Mesenchymal stem cell (in vitro differentiated cells and primary cell): ENCODE measurements at places on chromosomes 3 and 15.

DNA sequence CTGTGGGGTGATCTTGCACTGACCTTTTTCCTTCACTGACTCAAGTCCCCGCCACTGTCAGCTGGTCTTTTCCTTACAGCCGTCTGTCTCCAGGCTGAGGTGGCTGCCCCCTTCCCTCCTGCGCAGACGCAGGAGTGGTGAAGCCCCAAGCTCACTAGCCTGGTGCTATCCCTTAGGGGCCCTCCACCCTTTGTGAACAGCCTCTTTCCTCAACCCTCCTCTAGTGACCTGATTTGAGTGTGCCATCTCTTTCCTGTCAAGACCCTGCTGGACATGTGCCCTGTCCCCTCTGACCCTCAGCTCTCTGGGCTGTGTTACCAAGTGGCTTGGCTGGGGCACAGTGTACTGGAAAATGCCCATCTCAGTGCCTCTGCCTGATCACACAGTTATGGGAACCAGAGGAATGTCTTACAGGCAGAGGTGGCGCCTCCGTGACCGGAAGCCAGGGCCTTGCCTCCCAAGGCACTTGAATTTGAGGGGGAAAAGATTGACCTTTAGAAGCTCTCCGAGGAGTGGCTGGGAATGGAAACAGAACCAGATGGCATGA is 8.7 kb downstream of the KBTBD13 start:
- no peak overlapping the region for H3K27ac ChIP-seq
- no peak for DNase-seq
- peaks cover under 1% of the 10 kb centered on the region for H3K36me3 ChIP-seq
- H3K4me1 ChIP-seq = peaks cover 21% of the 10 kb centered on the region
- no peak overlapping the region for H3K4me3 ChIP-seq

DNA sequence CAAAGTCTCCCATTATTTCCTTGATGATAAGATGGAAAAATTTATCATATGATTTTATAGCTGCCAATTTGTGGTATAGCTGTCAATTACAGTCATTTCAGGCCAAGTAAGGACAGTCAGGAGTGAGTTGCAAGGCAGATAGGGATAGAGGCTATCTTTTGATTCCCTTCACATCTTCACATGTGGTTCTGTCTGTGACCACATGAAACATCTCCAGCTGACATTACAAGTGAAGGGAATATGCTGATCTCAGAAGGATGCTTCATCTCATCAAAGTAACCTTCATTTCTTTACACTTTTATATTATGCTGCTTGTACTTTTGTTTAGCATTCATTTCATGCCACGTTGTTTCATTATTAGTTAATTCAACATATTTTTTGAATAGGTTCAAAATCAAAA is 136.9 kb upstream of the CFAP20DC start:
- no peaks in the 10 kb centered on the region for H3K27me3 ChIP-seq
- DNase-seq = no peak
- H3K36me3 ChIP-seq = no peaks in the 10 kb centered on the region
- no peaks in the 10 kb centered on the region for H3K4me1 ChIP-seq
- no peak overlapping the region for H3K27ac ChIP-seq

- H3K4me3 ChIP-seq = no peak overlapping the region
- peak; percentile 46 for DNase-seq
- peaks cover 10% of the 10 kb centered on the region for H3K4me1 ChIP-seq
- no peaks in the 10 kb centered on the region for H3K27me3 ChIP-seq
- no peaks in the 10 kb centered on the region for H3K36me3 ChIP-seq
These were observed 238.0 kb upstream of the LRTM1 start for GRCh38 chr3:55165704-55166405.

GRCh38 chr3:57118254-57118653 is 46.9 kb downstream of the IL17RD start:
- H3K4me3 ChIP-seq = no peak overlapping the region
- no peaks in the 10 kb centered on the region for H3K4me1 ChIP-seq
- H3K36me3 ChIP-seq = peaks cover 10% of the 10 kb centered on the region
- peaks cover 5% of the 10 kb centered on the region for H3K27me3 ChIP-seq
- no peak for DNase-seq

GRCh38 chr15:46961795-46962194 is 755.5 kb upstream of the SEMA6D start:
- no peak overlapping the region for H3K4me3 ChIP-seq
- DNase-seq = peak; percentile 72
- no peak overlapping the region for H3K27ac ChIP-seq
- no peaks in the 10 kb centered on the region for H3K36me3 ChIP-seq
- H3K4me1 ChIP-seq = no peaks in the 10 kb centered on the region

DNA sequence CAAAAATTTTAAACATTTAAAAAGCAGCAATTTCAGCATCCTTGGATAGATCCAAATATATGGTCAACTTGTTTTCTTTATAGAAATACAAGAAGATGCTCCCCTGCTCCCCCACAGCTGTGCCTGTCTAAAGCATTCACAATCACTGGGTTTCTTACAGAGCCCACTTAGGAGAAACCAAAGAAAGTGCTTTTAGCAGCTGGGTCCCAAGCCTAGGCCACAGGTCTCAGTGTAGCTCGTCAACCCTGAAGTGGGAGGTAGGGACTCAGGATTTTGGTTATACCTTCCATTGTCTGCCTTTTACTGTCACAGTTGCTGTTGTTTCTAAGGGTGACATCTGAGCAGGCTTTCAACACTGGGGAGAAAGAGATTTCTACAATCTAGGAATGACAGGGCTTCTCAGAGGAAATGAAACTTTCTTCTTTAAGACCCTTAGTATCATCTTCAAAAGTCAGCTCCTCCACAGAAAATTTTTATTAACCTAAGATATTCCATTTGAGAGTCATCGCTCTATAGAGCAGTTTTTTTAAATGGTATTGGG is 199.3 kb upstream of the CMC1 start:
- H3K27me3 ChIP-seq = no peaks in the 10 kb centered on the region
- DNase-seq = no peak
- no peaks in the 10 kb centered on the region for H3K4me1 ChIP-seq
- H3K4me3 ChIP-seq = no peak overlapping the region
- no peak overlapping the region for H3K27ac ChIP-seq

DNA sequence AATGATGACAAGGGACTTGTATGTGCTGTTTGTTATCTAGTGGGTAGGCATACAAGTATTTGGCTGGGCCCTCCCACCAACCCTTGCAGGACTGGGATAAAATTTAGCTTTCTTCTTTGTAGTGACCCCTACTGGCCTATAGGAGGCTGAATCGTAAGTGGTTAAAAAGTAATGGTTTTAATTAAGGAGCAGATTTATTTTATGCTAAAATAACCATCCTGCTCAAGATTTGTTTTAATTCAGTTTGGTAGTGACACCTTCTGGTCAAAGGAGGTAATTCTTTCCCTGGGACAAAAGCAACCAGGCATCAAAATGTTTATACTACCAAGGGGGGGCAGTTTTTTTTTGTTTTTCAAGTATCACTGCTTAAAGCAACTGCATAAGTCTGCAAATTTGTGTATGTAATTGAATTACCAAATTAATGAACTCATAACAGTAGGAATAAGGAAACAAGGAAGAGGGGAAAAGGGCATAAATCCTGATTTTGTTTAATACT is 70.7 kb downstream of the TOP2B start:
- peak; percentile 86 for DNase-seq
- H3K27ac ChIP-seq = no peak overlapping the region
- H3K36me3 ChIP-seq = peaks cover 36% of the 10 kb centered on the region
- peaks cover 8% of the 10 kb centered on the region for H3K4me1 ChIP-seq

DNA sequence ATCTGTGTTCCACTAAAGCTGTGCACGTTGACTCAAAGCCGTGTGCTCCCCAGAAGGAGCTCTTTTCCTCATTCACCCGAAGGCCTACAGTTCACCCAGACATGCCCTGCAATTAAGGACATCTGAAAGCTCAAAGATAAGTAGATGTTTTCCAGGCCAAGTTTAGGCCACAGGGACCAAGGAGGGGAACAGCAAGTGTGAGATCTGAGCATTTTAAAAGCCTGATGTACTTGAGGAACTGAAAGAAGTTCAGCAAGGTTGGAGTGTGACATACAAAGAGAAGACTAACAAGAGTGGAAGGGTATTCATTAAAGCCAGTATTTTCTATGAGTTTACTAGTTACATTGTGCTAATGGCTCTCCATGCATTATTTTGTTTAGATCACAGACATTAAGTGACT is 68.0 kb downstream of the CASR start:
- no peak for DNase-seq
- peaks cover 4% of the 10 kb centered on the region for H3K27me3 ChIP-seq
- no peak overlapping the region for H3K4me3 ChIP-seq
- H3K36me3 ChIP-seq = no peaks in the 10 kb centered on the region
- H3K27ac ChIP-seq = no peak overlapping the region

DNA sequence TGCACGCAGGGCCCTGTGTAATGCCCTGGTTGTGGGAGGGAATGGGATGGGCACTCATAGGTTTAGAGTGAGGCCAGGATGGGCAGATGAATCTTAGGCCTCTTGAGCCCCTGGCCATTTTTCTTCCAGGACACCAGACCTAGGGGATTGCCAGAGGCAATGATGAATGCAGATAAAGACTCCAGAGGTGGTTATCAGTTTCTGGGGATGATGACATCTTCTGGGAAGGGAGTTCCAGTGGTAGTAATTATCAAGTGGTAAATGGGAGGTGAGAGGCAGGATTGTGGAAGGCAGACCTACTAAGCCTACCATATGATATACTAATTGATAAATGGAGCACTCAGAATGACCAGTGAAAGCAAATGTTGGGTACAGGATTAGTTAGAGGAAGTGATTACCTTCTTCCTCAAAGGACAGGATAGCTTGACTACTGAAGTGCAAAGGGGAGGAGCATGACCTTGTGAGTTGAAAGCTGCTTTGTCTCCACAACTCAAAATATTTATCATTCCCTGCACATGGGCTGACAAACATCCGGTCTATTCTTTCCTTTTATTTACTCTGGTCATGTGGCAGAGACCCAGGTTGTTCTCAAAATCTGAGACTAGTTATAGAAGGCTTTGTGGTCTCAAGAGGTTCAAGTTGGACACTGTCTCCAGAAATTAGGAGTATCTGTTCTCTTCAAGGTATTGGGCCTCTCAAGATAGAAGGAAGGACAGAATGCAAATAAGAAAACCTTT is 10.2 kb upstream of the MAPK6 start:
- no peak overlapping the region for H3K4me3 ChIP-seq
- peaks cover 1% of the 10 kb centered on the region for H3K4me1 ChIP-seq
- peak; percentile 26 for DNase-seq
- no peaks in the 10 kb centered on the region for H3K36me3 ChIP-seq
- no peak overlapping the region for H3K27ac ChIP-seq

DNA sequence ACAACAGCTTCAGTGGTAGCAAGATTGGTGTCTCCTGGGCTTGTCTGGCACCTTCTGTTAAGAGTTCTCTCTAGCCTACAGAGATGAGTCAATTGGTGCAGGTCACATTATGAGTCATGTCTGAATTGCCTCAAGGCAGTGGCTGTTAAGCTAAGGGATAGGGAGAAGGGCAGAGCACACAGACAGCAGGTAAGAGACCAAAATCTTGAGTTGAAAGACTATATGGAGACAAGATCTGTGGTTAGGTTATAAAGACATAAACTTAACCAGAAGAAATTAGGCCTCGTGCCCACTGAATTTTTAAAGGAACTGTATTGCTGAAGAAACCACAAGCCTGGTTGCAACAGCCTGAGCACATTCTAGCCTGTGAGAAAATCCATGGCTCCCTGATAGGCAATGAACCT is 19.2 kb upstream of the KPNA1 start:
- DNase-seq = peak; percentile 87
- no peaks in the 10 kb centered on the region for H3K27me3 ChIP-seq
- H3K27ac ChIP-seq = no peak overlapping the region

GRCh38 chr3:14775563-14775962 is 43.2 kb upstream of the FGD5 start:
- H3K4me3 ChIP-seq = no peak overlapping the region
- H3K36me3 ChIP-seq = no peaks in the 10 kb centered on the region
- no peaks in the 10 kb centered on the region for H3K27me3 ChIP-seq
- no peaks in the 10 kb centered on the region for H3K4me1 ChIP-seq

- H3K27me3 ChIP-seq = no peaks in the 10 kb centered on the region
- H3K27ac ChIP-seq = no peak overlapping the region
- H3K4me1 ChIP-seq = no peaks in the 10 kb centered on the region
- no peaks in the 10 kb centered on the region for H3K36me3 ChIP-seq
- no peak for DNase-seq
- H3K4me3 ChIP-seq = no peak overlapping the region
These were observed 151.5 kb downstream of the B3GALNT1 start for GRCh38 chr3:160953686-160954085.

DNA sequence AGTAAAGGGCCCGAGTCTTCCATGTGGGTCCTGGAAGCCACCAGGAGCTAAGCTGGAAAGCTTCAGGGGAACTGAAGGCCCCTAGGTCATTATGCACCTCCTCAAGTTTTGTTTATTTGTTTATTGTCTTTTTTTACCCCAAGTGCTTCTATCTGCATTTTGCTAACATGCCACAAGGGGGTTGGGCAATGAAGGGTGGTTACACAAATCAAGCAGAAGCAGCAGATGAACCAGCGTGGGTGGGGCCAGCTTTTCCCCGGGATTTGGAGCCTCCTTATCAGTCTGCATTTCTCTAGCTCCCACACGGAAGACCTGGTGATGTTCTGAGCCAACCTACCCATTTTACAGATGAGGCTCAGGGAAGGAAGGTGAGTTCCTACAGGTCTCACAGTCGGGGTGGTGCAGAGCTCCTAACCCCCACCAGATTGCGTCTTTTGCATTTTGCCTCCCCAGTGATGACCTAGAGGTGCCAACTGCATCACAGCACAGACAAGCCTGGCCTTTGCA is 16.8 kb downstream of the TMC3 start:
- H3K27me3 ChIP-seq = peaks cover 19% of the 10 kb centered on the region
- no peak overlapping the region for H3K27ac ChIP-seq
- H3K4me3 ChIP-seq = no peak overlapping the region

GRCh38 chr3:139304383-139304782 is 39.4 kb upstream of the MRPS22 start:
- H3K4me1 ChIP-seq = peaks cover 49% of the 10 kb centered on the region
- no peak overlapping the region for H3K27ac ChIP-seq
- H3K4me3 ChIP-seq = no peak overlapping the region
- no peaks in the 10 kb centered on the region for H3K27me3 ChIP-seq

DNA sequence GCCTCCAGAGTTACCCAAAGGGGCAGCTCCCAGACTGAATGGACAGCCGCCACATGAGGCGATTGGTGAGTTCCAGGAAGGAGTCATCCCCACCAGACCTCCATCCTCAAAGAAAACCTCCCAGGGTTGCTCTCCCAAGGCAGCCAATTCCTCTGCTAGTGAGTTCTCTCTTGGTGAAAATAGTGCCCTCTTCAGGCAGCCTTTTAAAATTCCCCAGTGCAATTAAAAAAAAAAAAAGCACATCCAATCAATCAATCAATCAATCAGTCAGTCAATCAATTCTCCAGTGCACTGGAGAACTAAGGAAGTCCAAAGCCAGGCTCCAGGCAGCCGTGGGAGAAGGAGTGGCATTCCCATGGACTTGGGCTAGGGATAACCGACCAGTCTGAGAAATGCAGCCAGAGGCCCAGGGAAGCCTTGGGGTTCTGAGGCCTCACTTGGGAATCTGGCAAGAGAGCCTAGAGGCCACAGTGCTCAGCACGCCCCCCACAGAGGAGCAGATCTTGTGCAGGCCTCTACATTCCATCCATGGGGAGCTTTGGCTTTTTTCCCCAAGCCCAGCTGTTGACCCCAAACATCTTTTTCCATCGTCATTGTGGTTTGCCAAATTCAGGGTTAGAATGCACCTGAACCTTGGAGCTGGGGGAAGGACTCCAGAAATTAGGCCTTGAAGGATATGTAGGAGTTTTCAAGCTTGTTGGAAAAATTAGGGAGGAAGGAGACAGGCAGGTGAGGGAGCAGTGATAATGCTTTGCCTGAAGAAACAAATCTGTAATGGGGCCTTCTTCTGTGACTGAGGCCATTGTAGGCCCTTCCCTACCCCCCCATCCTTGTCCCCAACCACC is 4.8 kb downstream of the PAQR5 start:
- DNase-seq = no peak
- peaks cover 3% of the 10 kb centered on the region for H3K27me3 ChIP-seq
- peaks cover 38% of the 10 kb centered on the region for H3K4me1 ChIP-seq
- no peak overlapping the region for H3K4me3 ChIP-seq

- no peaks in the 10 kb centered on the region for H3K36me3 ChIP-seq
- peak; percentile 82 for DNase-seq
- H3K4me3 ChIP-seq = no peak overlapping the region
- peaks cover 4% of the 10 kb centered on the region for H3K4me1 ChIP-seq
- H3K27ac ChIP-seq = no peak overlapping the region
These were observed 7.3 kb upstream of the CD96 start for GRCh38 chr3:111534701-111535100.
